GM12891 (cell line): ENCODE measurements at places on chromosomes 6 and 20.

GRCh38 chr6:136511926-136512325 lies 38.3 kb downstream of the MAP7 start:
- DNase-seq, result no peak

GRCh38 chr6:163790266-163790840 lies 375.8 kb downstream of the QKI start:
- no peak for DNase-seq

DNA sequence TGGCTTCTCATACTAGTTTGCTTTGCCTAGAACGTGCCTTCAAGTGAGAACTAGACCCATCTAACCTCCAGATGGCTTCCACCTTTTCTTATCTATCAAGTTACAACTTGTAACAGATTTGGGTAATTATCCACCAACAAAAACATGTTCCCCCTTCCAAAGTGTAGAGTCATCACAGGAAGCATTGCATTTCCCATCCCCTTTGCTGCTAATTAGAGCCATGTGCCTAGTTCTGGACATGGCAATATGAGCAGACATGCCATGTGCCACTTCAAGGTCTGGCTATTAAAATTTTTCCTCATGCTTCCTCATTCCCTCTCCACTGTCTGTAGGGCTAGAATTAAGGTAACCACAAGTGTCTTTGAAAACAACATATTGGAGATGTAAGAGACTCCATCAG lies 814.4 kb downstream of the TENT5A start:
- DNase-seq, result no peak

DNA sequence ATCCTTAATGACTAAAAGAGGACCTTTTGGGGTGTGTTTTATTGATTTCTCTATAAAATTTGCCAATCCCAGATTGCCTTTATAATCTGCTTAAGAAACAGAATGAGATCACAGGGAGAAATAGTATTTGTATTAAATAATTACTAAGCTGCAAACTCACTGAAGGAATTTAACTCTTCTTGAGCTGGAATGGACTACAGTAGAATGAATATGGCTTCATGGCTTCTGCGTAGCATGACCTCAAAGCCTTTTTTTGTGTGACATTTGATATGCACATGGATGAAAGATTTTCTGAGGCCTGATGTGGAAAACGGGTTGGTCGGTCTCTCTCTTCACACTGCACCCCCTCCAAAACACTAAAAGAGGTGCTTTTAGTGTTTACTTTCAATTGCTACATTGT lies 115.9 kb downstream of the QKI start:
- DNase-seq, result no peak

GRCh38 chr6:14159090-14159489 lies 41.5 kb downstream of the CD83 start:
- no peak for DNase-seq

DNA sequence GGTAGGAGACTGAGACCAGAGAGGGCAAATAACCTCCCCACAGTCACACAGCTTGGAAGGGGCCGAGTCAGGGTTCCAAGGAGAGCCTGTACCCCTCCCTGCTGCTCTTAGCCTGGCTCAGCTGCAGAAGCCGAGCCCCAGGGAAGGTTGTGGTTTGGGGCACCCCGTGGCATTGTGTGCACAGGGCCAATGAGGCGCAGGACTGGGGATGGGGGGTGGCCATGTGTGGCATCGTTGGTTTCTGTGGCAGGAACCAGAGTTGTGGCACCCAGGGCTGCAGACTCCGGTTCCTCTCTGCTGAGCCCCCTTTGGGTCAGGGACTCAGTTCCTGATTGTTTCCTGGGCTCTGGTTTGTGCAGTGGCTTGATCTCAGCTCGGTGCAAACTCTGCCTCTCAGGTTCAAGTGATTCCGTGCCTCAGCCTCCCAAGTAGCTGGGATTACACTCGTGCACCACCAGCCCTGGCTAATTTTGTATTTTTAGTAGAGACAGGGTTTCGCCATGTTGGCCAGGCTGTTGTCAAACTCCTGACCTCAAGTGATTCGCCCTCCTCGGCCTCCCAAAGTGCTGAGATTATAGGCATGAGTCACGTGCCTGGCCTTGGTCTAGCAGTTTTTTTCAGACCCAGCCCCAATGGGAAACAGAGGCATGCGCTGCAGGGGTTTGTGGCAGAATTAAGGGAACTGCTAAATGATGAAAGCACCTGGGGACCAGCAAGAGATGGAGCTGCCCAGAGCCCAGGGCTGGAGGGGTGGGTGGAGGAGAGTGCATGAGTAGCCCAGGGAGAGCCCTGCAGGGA lies 221.0 kb upstream of the SULF2 start:
- DNase-seq, result no peak

GRCh38 chr6:134774201-134774638 lies 175.7 kb downstream of the ALDH8A1 start:
- no peak for DNase-seq
